ENCODE measurements at places on chromosomes 3 and 15.

DNA sequence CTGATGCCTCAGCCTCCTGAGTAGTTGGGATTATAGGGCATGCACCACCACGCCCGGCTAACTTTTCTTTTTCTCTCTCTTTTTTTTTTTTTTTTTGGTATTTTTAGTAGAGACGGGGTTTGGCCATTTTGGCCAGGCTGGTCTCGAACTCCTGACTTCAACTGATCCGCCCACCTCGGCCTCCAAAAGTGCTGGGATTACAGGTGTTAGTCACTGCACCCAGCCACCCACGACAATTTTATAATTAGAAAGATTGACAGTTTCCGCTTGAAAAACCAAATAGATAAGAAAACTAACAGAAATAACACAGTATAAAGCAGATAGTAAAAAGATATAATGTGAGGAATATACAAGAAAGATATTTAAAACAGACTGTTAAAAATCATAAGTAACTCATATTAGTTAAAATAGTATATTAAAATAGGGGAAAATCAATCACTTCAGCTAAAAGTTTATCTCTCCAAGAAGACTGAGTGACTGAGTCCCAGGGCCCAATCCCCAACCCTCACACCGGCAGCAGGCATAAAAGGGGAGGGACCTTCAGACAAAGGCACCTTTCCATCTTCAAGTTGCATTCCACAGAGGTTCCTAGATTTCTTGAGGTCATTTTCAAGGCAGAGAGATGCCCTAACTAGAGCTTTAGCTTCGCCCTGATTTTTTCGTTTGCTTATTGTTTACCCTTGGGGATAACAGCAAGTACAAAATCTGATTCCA lies 1.4 kb upstream of the WHAMM start:
- no peak for DNase-seq

DNA sequence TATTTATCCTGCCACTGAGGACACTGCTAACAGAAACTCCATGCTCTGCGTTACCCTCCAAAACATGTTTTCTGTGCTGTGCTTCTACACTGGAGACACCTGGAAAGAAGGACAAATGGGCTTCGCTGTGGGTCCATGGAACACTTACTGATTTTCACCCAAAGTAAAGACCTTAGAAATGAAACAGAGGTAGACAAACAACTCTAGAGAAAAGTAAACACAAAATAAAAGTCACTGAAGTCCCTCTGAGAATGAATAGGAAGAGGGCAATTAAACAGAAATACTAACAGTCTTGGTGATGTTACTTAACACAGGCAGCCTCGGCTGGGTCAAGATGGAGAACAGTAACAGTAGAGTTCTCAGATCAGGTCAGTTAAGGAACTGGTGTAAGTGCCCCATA lies 6.7 kb upstream of the STIMATE start:
- no peak for DNase-seq

GRCh38 chr3:119795849-119796248 lies 13.9 kb downstream of the NR1I2 start:
- DNase-seq: no peak

DNA sequence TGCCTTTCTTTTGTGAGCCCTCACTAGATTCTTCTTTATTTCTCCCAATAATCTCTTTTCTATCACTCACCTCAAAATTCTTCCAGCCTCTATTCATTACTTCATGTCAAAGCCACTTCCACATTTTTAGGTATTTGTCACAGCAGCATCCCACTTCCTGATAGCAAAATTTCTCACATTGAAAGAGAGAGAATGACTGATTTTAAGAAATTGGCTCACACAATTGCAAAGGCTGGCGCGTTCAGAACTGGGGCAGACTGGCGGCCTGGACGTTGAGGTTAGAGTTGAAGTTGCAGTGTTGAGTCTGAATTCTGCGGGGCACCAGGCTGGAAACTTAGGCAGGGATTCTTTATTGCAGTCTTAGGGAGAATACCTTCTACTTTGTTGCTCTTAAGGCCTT lies 117.9 kb downstream of the LRRC28 start:
- DNase-seq: no peak

DNA sequence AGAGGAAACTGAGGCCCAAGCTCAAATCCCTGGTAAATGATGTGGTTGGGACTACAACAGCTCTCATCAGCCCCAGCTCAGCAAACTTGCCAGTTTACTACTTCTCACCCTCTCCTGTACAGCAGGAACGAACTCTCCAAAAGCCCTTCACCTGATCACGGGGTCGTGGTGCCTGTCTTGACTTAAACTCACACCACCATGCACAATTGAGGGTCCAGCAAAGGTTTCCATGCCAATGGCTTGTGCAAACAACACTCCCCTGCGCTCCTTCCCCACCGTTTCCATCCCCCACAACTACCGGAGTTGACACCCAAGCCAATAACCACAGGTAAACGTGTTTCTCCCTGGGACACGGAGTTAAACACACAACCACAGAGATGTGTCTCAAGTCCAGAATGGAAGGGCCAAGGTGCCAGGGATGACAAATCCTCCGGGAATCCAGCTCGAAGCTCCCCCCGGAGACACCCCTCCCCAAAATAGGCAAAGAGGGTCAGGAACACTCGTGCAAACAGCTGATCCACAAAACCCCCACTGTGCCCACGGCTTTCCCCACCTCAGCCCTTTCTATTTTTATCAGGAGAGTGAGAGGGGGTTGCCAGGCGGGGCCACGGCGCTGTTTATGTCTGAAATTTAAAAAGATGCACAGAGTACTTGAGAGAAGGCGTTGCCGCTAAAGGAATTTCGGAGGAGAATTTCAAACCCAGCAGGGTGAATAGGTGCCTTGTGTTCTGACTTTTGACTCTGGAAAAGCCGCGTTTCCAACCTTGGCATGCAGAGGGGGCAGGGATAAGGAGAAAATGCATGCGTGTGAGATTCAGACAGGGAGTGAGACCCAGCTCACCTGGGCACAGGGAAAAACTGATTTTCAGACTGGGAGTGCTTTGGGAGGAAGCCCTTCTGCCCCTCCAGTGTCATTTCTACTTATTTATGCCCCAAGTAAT lies 10.6 kb upstream of the ACAN start:
- DNase-seq: no peak

GRCh38 chr3:10417847-10418246 lies 87.5 kb downstream of the ATP2B2 start:
- no peak for DNase-seq

DNA sequence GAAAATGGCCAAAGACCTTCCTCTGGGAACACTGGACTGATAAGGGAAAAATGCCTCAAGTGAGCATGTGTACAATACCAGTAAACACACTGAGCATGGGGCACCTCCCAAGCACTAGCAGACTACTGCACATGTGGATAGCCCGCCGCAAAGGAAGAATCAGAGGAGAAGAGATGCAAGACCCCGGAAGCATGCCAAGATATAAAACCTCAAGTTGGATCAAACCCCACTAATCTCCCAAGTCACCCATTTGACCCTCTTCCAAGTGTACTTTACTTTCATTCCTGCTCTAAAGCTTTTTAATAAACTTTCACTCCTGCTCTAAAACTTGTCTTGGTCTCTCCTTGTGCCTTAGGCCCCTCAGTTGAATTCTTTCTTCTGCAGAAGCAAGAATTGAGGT lies 121.1 kb upstream of the PLAAT1 start:
- DNase-seq: no peak

GRCh38 chr15:42332331-42332730 lies 27.0 kb upstream of the CAPN3 start:
- no peak for DNase-seq

DNA sequence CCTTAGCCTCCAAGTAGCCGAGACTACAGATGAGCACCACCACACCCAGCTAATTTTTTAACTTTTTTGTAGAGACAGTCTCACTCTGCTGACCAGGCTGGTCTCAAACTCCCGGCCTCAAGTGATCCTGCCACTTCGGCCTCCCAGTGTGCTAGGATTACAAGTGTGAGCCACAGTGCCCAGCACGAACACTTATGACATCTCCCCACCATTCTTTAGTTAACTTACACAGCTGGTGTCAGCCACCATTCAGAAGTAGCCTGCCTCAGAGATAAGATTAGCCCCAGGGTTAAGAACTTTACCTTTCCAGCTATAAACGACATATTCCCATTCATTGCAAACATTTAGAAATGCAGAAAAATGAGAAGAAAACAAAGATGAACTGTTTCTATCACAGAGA lies 58.2 kb downstream of the TRPM7 start:
- DNase-seq: no peak

DNA sequence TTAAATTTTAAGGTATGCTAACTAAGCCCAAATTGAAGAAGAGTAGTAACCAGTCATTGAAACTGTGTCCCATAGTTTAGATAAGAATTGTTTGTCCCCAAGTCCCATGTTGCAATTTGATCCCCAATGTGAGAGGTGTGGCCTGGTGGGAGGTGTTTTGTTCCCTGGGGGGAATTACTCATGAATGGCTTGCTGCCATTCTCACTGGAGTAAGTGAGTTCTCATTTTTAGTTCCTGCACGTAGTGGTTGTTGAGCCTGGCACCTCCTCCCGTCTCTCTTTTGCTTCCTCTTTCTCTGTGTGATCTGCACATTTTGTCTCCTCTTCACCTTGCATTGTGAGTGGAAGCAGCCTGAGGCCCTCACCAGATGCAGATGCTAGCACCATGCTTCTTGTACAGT lies 1271.0 kb downstream of the NSUN3 start:
- DNase-seq: no peak

- DNase-seq: no peak
Observed at GRCh38 chr3:64684715-64685261, 3.0 kb downstream of the ADAMTS9 start.

GRCh38 chr3:183299976-183300375 lies 46.9 kb downstream of the B3GNT5 start:
- DNase-seq: no peak

- DNase-seq: no peak
Observed at GRCh38 chr3:69092030-69092516, 7.3 kb downstream of the ARL6IP5 start.

DNA sequence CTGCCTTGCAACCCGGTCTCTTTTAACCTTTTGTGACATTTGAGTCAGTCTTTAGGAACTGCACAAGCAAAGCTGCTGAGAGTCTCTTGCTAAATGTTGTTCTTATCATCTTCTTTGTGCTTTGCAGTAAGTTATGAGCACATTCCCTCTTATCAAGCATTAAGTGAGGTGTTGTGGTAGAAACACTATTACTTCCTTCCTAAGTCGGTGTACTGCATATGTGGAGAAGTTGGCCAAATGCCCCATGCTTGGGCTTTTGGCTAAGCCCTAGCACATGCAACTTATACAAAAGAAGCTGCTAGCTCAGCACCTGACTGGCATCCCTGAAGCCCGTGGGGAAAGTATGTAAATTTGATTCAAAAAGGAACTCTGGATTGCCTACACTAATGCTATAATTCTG lies 136.5 kb upstream of the RBMS3 start:
- no peak for DNase-seq

DNA sequence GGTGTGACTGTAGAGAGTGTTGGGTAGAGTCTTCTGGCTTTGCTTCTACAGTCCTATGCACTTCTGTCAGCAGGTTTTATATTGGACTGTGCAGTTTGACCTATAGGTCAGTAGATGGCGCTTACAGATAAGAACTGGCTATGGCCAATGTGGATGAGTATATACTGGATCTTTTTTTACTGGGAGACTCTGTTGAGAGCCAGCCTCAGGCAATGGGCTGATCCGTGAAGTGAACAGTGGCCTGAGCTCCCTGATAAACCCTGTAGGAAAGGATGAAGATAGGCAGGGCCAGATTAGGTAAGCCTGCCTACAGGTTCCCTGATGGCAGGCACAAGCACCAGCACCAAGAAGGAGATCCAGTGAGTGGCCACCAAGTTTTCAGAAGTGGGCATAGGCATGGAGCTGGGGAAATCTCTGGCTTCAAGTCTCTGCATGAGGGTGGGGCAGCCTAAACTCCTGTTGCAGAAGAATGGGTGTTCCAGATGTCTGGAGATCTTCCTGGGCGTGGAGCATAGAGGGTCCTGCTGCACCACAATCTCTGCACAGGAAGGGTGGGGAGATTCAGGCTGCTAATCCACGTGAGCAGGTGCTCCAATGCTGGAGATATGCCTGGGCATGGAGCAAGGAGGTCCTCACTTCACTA lies 326.0 kb upstream of the SGO1 start:
- no peak for DNase-seq

DNA sequence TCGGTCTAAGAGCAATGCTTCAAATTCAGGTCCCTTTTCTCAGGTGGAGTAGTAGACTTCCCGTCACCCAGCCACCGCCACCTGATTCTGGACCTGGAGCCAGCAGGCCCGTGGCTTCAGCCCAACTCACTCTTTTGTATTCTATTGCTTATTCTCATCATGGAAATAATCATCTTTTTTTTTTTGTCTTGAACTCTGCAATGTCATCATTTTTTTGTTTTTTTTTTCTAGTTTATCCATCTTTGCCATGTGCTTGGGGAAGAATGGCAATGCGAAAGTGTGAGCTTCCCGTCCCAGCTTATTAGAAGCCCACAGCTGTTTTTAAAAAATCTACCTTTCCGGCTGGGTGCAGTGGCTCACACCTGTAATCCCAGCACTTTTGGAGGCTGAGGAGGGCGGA lies 51.3 kb upstream of the FSTL1 start:
- DNase-seq: no peak

- no peak for DNase-seq
Observed at GRCh38 chr3:193377591-193377990, 962 bp downstream of the ATP13A5 start.

DNA sequence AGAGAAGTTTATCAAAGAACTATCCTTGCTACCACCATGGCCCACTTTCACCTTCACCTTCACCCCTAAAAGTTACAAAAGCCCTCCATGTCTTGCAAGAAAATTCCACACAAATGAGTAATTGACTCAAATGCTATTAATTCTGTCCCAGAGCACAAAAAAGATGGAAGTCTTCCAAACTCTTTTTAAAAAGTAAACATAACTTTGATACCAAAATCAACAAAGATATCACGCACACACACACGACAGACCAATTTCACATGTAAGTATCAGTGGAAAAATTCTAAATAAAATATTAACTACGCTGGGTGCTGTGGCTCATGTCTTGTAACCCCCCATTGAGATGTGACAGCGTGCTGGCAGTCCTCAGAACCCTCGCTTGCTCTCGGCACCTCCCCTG lies 1.1 kb upstream of the MCCC1 start:
- DNase-seq: no peak

- DNase-seq: no peak
Observed at GRCh38 chr15:95557226-95558046, 773.1 kb upstream of the NR2F2 start.

DNA sequence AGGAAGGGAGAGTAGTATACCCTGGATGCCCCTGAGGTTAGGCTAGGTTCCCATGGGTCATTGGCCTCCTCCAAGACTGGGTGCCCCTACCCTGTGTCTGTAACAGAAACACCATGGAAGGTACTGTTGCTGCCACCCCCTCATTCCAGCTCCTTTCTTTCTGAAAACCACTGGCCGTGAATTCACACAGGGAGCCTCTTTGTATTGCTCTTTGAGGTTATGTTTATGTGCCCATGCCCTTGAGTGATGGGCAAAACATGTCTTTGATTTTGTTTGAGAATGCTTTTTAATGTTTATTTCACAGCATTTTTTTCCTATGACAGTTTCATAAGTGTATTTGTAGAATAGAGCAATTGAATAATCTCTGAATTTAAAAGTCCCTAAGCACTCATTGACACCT lies 79.7 kb downstream of the RARB start:
- no peak for DNase-seq

DNA sequence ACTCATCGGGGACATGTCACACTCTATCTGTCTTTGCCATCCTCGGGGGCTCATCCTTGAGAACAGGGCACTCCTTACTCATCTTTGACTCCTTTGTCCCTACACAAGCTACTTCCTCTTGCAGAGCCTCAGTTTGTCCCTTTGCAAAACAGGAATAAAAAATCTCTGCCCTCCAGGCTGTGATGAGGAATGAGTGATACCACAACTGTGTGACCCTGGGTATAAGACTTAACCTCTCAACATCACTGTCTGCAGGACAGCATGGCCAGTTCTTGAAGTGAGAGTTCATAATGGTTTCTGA lies 48.5 kb downstream of the IQSEC1 start:
- DNase-seq: no peak

GRCh38 chr15:39125904-39126303 lies 455.0 kb upstream of the THBS1 start:
- DNase-seq: no peak

Measured in stimulated activated CD8-positive, alpha-beta memory T cell treated with anti-CD3 and anti-CD28 coated beads, Interleukin-12 subunit alpha, Interleukin-12 subunit beta, amount 100 ng/mL, for 4 hours (primary cell).